ENCODE measurements at places on chromosomes 5 and 9.

DNA sequence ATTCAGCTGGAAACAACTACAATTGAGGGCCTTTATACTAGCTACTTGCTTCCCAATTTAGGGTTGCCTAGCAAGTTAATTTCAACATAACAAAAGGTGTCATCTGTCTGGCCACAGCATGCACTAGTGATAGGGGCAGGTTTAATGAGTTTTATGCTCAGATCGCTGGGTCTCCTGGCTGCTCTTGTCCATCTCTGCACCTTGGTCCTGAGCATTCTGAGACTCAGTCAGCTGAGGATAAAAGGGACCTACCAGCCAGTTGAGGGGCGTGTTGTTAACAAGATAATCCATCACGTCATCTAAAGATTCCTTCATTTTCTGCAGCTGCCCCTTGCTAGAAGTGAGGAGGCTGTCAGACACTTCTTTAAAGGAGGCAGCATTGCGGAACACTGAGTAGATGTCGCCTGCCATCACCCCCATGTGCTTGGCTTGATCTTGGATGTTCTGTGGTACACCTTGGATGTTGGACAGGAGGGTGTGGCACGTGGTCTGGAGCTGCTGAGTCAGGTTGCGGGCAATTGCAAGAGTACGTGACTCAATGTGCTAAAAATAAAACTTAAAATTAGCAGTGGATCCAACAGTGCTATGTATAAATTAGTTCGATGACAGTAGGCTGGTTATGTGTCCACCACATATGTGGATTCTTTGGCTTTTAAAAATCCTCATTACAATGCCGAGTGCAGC, 11.0 kb downstream of the PLIN2 start:
- DNase-seq: no peak

DNA sequence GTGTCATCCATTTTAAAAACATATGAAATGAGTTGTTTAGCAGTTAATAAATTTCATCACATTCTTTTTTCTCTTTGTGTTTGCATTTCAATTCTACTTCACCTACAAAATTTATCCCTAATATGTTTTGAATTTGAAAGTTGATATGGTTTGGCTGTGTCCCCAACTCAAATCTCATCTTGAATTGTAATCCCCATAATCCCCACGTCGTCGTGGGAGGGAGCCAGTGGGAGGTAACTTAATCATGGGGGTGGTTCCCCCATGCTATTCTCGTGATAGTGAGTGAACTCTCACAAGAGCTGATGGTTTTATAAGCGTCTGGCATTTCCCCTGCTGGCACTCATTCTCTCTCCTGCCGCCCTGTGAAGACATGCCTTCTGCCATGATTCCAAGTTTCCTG, 200.1 kb downstream of the EPB41L4A start:
- DNase-seq: no peak

DNA sequence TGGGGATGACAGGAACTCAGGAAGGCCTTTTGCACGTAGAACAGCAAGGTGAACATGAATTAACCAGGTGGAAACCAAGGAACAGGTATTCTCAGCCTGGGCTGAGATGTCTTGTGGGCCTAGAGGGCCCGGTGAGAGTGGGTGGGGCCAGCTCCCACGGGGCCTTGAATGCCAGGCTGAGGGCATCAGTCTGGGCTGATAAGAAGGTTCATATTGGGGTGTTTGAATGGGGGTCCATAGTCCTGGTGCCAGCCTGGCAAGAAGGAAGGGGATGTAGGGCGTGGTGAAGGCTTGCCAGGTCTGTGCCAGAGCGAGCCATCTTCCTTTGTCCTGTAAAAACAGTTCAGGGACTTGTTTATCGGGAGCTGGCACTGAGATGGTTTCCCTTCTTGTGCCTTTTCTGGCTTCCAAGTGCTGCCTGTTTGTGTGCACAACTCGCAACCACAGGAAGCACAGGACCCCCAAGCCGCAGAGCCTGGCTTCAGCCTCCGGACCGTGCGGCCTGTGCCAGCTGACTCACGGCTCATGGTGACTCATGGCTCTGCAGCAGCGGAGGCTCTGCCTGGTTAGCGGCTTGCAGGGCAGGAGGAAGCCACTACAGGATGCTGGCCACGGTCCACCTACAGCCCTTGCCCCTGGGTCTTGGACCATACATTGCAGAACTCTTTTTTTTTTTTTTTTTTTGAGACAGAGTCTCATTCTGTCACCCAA, 2.4 kb downstream of the CARD19 start:
- no peak for DNase-seq

DNA sequence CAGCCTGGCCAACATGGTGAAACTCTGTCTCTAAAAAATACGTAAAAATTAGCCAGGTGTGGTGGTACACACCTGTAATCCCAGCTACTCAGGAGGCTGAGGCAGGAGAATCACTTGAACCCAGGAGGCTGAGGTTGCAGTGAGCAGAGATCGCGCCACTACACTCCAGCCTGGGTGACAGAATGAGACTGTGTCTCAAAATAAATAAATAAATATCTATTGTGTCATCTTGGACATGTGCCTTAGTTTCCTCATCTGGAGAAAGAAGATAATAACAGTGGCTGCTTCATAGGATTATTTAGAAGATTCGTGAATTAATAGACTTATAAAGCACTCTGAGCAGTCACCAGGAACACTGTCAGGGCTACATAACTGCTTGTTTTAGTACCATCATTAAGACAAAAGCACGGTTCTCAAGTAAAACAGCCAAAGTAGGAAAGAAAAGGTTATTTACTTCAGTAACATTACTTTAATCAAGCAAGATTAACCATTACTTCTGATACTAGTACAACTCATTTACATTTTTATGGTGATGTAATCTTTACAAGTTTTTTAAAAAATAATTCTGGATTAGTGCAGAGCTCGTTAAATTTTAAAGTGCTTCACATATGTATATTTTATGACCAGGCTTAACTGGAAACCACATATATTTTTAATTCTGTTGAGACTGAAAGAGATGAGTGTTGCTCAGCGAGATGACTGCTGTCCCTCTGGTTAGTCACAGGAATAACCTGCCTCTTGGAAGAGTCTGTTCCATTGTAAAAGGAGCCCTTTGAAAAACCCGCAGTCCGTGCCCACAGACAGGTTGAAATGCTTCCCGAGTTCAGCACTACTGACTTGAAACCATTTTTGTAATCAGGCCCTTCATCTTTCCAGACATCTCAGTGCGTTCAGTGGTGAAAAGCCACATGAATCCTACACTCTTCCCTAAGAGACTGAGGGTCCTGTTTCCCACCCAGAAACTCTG, 36.7 kb downstream of the ANKH start:
- no peak for DNase-seq

- DNase-seq: no peak
Observed at GRCh38 chr5:95884511-95884910, 62.0 kb upstream of the GLRX start.

DNA sequence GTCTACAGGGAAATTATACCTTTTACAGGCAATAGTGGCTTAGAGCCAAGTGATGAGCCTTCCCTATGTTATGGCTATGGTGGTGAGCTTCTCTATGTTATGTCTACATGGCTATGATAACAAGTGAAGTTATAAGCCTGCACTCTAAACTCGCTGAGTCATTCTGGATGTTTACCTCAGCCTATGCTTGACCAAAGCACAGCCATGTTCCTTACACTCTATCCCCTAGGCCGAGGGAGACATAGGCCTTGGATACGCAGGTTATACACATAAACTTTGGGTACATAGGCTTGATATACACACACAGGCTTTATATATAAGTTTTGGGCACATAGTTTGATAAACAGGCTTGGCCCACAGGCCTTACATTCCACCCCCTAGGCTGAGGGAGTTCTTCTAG, 13.8 kb downstream of the DMAC1 start:
- no peak for DNase-seq

- no peak for DNase-seq
Observed at GRCh38 chr5:135468541-135468940, 16.4 kb upstream of the TIFAB start.

GRCh38 chr5:173973616-173973969, 15.4 kb upstream of the C5orf47 start:
- DNase-seq: peak; percentile 58

DNA sequence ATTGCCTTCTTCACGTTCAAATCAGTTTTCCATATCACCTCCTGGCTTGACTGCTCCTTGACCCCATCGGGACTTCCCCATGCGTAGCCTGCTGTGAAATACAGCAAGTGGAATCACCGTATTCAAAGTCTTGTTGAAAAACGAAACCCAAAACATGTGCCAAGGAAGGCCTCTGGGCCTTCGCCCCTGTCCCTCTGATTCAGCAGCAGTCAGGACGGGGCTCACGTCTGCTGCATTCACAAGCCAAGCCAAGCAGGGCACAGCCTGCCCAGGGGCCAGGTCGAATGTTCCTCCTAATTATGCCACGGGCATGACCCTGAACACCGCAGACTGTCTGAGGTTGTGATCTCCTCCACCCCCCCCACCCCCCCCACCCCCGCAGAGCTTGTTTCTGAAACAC, 960 bp upstream of the CTNND2 start:
- DNase-seq: no peak

- no peak for DNase-seq
Observed at GRCh38 chr5:3639175-3639574, 43.5 kb downstream of the IRX1 start.

- peak; percentile 30 for DNase-seq
Observed at GRCh38 chr5:154189819-154190594, 526 bp upstream of the GALNT10 start.

GRCh38 chr9:129826344-129826743, 2.4 kb upstream of the TOR1A start:
- DNase-seq: no peak

- DNase-seq: peak; percentile 25
Observed at GRCh38 chr9:102587281-102587680, 407.9 kb upstream of the CYLC2 start.

- no peak for DNase-seq
Observed at GRCh38 chr5:139795074-139796001, at the start of gene PSD2. Gene PSD2 (plus strand): TSS chr5:139795808. CDS start chr5:139809441, 13,633 bp downstream.

- DNase-seq: no peak
Observed at GRCh38 chr5:166716856-166717492, 1574.5 kb upstream of the WWC1 start.

DNA sequence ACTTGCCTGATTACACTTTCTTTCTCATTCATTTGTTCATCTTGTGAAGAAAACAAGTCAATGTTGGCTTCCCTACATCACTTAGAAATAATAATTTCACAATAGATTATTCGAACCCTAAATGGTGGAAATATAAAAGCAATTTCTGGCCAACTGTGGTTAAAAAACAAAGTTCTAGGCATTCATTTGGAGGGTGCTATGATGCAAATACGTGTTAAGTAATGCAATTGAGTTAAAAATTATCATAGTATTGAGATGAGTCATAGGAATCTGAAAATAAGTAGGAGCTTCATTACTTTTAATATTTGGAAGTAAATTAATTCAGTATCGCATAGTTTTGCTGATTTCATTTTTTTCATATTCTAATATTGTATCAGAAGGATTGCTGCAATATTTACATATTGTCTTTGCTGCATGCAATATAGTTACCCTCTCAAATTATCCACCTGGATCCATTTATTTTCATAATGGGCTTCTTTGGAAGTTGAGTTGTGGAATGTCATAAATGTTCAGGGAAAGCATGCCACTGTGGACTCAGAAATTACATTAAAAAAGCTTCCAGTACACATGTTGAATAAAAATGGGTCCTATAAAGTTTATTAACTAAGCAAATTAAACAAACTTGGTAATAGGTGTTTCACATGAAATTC, 647.7 kb upstream of the WWC1 start:
- no peak for DNase-seq

- no peak for DNase-seq
Observed at GRCh38 chr9:68500457-68501381, 40.0 kb downstream of the TMEM252 start.

- DNase-seq: no peak
Observed at GRCh38 chr9:98310752-98311392, 55.4 kb upstream of the TBC1D2 start.

GRCh38 chr9:129427149-129427548, 193.8 kb downstream of the C9orf50 start:
- no peak for DNase-seq

GRCh38 chr5:40986666-40987065, 77.4 kb downstream of the C7 start:
- DNase-seq: no peak

GRCh38 chr9:125428060-125428901, 166.7 kb downstream of the GAPVD1 start:
- DNase-seq: no peak

DNA sequence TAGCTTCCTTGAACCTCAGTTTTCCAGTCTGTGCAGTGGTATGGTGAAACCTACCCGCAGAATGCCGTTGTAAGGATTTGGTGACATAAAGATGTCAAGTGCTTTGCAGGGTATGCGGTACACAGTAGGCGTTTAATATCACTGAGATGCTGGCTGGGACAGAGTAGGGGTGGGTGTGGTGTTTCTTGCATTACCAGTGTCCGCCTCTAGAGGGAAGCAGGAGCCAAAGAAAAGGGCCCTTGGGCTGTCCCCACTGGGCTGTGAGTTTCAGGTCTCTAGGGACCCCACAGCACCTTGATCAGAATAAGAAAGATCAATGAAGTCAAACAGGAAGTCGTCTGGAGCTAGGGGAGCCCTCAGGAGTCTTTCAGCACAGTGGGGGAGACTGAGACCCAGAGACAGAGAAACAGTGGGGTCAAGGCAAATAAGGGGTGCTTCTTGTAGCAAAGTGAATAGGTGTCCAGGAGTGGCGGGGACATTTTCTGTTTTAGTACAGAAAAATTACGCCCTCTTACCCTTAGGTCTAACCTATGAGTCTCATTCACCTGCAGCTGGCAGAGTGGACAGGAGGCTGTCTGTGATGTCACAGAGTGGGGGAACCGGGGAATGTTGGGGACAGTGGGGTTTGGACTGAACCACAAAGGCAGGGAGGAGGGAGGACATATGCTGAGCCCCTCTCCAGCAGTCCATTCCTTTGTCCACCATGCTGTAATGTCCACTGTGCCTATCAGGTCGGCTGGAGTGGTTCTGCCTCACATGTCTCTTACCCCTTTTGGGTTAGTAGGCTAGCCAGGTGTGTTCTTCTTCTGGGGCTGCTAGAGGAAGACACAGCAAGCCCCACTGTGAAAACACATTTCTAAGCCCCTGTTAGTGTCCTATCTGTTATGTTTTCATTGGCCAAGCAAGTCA, 4.7 kb upstream of the TEX53 start:
- DNase-seq: peak; percentile 46

DNA sequence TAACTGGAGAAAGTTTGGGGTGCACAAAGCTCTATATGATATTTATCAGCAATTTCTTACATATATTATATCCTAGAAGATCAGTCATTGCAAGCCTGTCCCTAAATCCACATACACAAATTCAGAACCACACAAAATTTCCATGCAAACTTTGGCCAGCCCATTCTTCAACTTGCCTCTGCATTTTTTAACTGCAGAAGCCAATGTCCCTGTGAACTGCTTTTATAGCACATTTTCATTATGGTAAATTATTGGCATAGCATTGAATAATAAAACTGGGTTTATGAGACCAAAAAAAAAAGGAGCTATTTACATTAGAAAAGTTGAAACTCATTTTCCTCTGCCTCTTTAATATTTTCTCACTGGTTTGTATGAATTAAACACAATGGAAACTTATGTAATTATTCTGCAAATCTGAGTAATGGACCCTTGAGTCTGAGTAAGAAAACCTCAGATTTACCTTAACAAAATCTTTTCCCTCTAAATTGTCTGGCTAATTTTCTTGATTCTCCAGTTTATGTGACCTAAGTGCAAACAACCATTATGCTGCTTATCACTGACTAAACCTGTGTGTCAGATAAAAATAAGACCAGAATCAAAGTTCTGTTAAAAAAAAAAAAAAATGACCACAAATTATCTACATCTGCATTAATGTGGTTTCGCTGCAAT, 398.9 kb downstream of the EFNA5 start:
- DNase-seq: no peak

- no peak for DNase-seq
Observed at GRCh38 chr5:468401-468800, 25.4 kb downstream of the EXOC3 start.

GRCh38 chr9:69131682-69132081, 42.4 kb upstream of the TJP2 start:
- no peak for DNase-seq

- DNase-seq: no peak
Observed at GRCh38 chr9:132729235-132729890, 59.1 kb downstream of the GTF3C4 start.
